Stimulated activated CD4-positive, alpha-beta T cell treated with anti-CD3 and anti-CD28 coated beads, Interleukin-12 subunit alpha, Interleukin-12 subunit beta, amount 100 ng/mL, for 48 hours (primary cell): ENCODE measurements at places on chromosomes 2 and 18.

- DNase-seq = no peak
Measured at GRCh38 chr2:223697892-223698645, 95.9 kb upstream of the SCG2 start.

DNA sequence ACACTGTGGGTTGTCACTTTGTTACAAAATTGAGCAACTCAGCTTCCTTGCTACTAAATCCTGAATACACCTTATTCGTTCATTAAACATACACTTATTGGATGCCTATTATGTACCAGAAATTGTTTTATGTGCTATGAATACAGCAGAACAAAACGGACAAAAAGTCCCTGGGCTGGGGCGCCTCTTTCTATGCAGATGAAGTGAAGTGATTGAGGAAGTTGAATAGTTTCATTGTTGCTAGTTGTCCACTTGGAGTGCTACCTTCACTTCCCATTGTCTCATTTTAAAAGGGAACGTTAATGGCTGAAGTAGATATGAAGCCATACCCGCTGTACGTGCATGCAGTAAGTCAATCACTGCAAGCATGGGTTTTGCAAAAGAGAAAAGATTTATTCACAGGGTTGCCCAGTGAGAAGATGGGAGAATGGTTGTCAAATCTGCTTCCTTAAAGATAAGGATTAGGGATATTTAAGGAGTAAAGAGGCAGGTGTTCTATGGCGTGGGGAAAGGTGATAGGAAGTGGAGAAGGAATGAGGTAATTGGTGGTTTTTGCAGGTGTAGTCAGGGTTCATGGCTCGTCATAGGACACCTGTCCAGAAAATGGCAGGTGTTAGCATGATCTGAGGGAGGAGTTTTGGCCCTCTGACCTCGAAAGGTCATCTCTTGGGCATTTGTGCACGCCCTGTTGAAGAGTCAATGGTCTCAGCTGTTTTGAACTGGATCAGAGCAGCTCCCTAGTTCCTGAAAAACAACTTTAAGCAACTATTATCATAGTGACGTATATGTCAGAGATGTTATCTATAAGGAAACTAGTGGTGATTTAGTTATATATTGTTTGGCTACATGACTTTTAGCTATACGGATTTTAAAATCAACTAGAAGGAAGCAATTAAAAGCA lies 23.5 kb downstream of the TRPM8 start:
- no peak for DNase-seq

- no peak for DNase-seq
Measured at GRCh38 chr18:26119246-26119645, 14.4 kb upstream of the PSMA8 start.

- DNase-seq = peak; percentile 86
Measured at GRCh38 chr2:240560084-240560479, at the start of gene DUSP28. Gene DUSP28, plus strand, starts transcription at chr2:240560357. Its CDS starts 328 bp downstream, at chr2:240560685.

- DNase-seq = no peak
Measured at GRCh38 chr2:16617282-16618266, 48.1 kb downstream of the CYRIA start.

DNA sequence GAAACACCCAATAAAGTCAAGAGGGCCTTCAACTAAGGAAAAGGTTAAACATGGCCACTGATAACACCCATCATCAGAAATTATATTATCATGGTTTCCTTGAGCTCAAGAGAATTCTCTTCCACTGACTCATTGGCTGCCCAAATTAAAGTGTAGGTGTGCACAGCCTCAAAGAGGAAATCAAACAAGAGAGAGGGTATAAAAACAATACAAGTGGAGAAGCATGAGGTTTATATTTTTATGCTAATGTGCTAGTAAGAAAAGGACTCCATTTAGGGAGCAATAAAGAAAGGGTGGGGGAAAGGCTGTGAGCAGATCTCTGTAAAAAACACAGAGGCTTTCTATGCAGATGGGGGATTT lies 168.8 kb upstream of the VRK2 start:
- DNase-seq = no peak

- no peak for DNase-seq
Measured at GRCh38 chr2:195392446-195393336, 264.3 kb upstream of the SLC39A10 start.

- no peak for DNase-seq
Measured at GRCh38 chr2:33406622-33407021, 69.8 kb upstream of the RASGRP3 start.

DNA sequence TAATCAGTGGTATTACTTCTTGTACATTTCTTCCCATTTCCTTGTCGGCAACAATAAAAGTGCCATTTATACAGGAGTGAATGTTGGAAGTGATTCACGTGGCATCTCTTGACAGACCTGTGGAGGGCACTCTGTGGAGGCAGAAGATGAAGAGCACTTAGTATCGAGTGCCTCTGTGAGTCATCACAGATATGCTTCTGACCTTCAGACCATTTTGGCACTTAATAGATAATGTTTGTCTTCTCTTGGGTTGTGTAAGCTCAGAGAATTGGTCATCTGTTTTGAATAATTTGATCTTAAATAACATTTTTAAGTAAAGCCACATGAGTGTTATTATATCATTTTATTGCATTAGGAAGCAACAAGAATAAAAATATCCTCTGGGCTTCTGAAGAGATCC lies 305.5 kb downstream of the PTPRM start:
- DNase-seq = no peak

- peak; percentile 3 for DNase-seq
Measured at GRCh38 chr2:109513749-109514588, 99.8 kb downstream of the SEPTIN10 start.

DNA sequence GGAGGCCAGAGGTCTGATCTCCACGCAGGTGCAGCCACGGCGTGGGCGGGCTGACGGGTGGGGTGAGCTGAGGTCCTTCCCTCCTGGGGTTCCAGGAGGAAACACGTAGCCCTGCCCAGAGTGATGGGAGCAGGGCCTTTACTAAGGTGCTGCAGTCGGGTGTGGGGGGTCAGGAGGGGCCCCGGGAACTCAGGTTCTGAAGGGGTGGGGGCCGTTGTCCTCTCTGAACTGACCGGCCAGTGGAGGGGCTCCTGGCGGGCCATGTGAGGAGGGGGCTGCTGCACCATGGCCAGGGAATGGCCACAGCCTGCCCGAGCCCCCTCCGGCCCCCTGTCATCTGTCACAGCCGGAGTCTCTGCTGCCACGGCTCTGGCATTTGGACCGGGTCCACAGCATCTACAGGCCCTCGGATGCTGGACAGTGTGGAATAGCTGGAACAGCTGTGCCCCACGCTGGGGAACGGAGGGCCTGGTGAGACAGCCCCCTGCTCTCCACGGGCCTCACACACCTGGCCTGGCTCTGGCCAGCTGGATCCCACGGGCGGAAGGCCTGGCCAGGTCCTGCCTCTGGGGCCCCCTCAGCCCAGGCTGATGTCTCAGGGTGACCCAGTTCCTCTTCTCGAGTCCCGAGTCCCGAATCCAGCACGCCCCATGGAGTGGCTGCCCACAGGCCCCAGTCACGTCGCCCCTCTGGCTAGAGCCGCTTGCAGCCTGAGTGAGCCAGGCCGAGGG lies 145.6 kb upstream of the GPC1 start:
- DNase-seq = no peak

- peak; percentile 35 for DNase-seq
Measured at GRCh38 chr18:58400331-58400870, 228.5 kb downstream of the ALPK2 start.

DNA sequence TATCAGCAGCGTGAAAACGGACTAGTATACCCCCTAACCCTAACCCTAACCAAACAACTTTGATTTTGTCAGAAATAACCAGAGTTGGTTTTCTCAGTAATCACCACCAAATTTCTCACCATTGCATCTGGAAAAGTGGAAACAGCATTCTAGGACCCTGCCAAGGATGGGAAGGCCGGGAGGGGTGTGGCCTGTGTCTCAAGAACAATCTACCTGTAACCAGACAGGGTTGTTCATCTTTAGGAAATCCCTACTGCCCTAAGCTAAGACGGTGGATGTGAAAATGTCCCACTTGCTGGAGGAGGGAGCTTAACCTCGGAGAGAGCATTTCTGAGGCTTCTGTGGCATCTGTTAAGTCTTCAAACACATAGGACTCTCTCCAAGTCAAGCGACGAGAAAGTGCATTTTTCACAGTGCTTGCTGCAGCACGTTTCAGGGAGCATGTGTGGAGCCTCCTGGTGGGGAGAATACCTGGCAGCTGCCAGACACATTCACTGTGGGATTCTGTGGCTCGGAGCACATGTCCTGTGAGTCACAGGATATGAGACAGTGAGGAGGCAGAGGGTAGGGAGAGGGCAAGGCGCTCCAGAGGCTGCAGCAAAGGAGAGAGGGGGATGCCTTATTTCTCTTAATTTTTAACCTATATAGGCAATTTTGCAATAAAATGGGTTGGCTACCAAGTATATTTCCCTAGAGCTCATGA lies 207.5 kb downstream of the SPP2 start:
- peak; percentile 43 for DNase-seq

DNA sequence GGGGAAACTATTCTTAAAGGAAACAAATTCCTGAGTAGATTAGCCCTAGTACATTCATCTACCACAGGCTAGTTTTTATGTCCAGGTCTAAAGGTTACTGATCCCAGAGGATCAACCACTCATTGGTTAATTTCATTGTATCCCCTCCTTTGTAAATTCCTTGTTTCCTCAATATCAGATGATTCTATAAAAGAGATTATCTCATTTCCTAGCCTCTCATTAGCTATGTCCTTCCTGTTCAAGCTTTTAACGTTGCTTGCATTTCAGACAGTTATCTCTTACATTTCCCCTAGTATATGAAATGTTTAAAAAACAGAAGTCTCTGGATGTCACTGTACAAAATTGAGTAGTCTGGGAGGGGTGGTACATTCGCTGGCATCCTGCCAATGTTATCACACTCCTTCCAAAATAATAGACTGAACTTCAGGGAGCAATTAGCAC lies 24.2 kb upstream of the ARMC9 start:
- DNase-seq = no peak

DNA sequence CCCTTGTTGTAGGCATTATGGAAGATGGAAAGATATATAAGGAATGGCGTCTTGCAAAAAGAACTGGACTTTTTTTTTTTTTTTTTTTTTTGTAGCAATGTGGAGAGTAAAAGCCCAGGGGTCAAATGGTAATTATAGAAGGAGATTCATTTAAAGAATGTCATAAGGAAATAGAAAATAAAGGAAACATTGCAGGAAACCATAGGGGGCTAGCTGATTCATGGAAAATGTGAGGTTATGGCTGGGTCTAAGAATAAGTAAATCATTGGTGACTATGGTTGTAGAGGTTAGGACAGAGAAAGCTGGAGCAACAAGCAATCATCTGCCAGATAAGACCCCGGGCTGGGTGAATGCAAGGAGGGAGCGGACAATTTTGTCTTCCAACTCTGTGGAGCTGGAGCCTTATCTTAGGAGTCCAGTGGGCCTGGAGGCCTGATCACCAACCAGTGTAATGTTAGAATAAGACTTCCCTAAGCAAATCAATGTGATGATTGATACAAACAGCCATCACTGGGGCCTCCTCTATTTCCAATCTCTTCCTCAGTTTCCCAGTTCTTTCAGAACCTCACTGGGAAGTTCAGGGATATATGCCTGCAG lies 201.2 kb upstream of the TNP1 start:
- DNase-seq = no peak

- no peak for DNase-seq
Measured at GRCh38 chr2:222595581-222595980, 60.3 kb downstream of the FARSB start.

DNA sequence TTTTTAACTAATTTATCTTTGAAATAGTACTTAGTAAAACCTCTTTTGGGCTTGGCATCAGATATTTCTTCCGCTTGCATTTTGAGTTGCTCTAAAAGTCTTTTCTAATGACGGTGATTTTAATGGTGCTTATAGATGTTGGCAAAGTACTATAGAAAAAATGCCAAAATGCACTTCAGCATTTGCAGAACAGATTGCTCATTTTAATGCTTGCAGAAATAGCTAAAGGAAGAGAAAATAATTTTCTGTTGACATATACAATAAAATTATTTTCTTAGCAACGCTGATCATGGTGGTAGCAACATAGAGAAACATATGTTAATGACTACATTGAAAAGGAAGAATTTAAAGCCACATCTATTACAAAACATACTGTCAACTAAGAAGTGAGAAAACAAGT lies 170.7 kb downstream of the STK39 start:
- no peak for DNase-seq

- DNase-seq = no peak
Measured at GRCh38 chr2:979069-979928, 28.6 kb downstream of the SNTG2 start.

DNA sequence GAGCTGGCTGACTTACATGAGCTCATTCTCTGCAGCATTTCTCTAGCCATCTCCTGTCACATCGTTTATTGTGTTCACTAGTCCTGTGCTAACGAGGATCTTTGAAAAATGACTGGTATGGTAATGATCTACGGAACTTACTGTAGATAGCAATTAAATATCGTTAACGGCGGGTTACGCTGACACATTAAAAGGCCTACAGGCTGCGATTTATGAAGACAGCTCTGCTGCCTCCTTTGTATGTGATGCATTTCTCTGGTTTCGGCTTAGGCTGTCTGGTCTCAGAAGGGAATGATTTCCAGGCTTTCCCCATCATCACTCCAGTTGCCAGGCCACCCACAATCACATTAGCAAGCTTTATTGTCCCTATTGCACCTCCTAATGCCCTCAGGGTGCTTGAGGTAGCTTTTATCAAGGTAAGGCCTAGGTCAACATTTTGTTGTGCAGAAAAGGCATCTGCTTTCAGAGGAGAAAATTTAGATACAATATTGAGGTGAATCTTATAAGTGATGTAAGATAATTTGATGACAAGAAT lies 284.4 kb downstream of the SOX11 start:
- DNase-seq = no peak

DNA sequence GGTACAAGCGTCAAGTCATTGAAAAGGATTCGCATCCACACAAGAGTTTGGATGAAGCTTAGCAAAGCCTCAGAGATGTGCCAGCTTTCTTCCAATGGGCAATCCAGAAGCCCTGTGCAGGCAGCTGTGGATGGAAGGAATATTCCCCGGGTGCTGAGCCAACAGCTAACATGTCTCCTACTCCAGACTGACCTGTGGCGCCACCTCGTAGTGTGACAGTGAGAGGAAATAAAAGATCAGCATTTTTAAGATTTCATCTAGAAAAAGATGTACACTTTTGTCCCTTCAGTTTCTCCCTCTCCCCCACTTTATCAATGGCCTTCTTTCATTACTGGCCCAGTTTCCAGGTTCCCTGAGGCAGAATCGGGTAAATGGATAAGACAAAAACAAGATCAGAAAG lies 48.9 kb upstream of the SPATS2L start:
- no peak for DNase-seq

- no peak for DNase-seq
Measured at GRCh38 chr2:236766850-236767249, 197.2 kb downstream of the ACKR3 start.

- no peak for DNase-seq
Measured at GRCh38 chr2:47056868-47057686, 98.0 kb downstream of the STPG4 start.

GRCh38 chr2:75580156-75580555 lies 19.4 kb upstream of the EVA1A start:
- no peak for DNase-seq

- no peak for DNase-seq
Measured at GRCh38 chr2:223688094-223688835, 86.1 kb upstream of the SCG2 start.

DNA sequence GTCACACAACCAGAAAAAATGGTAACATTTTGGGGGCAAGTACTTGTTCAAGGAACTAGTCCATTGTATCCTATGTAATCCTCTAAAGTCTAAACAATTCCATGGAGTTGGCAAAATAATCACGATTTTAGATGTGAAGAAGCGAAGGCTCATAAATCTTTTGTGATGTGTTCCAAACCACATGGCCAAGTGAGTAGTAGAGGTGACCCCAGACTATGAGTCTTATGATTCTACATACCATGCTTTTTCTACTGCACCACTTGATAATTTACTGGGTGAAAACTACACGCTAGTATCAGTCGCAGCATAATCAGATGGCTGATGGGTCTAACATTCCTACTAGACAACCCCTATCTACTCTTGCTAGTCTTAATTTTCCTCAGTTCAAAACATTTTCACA lies 371.4 kb downstream of the OSR1 start:
- DNase-seq = no peak
